ENCODE measurements at places on chromosomes 16 and 17. TPM values are rescaled to one million over a fixed set of nuclear protein-coding genes. Genes with fewer than 3 reads are reported as not detected.

Gene HSD17B1
- 0.94 TPM for total RNA-seq

Gene HS3ST3A1
- total RNA-seq = 7.6 TPM

Gene PPP1R9B
- total RNA-seq = 23.3 TPM

Gene INCA1
- total RNA-seq = not detected

GRCh38 chr16:12749076-12749475 is 54.6 kb downstream of the CPPED1 start:
- ATAC-seq = no peak

DNA sequence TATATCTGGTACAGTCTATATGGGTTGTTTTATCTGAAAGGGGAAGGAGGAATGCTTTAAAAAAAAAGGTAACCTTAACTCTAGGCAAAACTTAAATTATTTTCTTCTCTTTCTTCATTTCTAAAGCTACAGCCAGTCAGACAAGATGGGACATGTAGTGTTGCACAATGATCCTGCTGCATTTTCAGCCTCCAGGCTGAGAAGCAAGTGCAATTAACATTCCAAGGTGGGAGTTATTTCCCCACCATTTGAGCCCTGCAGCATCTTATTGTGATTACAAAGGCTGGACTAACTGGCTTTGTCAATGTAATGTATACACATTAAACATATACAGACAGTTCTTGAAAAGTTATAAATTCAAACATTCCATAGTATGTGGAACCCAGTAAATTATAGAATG is 22.6 kb upstream of the NF1 start:
- ATAC-seq = no peak

- no peak for ATAC-seq
Observed at GRCh38 chr17:69551212-69552010, 136.9 kb downstream of the MAP2K6 start.

GRCh38 chr17:28908640-28909167 is 5.8 kb upstream of the DHRS13 start:
- peak; percentile 75 for ATAC-seq

GRCh38 chr17:51006601-51007000 is 114.1 kb downstream of the SPAG9 start:
- ATAC-seq = no peak

GRCh38 chr17:35521150-35521549 is 16.3 kb downstream of the SLFN12L start:
- ATAC-seq = no peak

DNA sequence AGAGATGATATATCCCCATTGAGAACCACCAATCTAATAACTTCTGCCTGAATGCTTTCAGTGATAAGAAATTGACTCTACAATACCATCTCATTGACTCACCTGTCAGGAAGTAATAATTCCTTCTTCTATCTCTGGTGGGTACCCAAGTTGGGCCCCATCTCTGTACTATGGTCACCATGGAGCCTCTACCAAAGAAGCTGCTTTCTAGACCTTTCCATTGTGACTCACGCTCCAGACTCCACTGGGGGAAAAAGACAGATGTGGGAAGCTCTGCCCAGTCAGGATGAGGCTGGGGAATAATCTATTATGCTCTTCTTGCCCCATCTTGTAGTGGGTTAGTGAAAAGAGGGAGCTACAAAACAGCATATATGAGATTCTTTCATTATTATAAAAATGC is 100.4 kb downstream of the COPRS start:
- no peak for ATAC-seq

- no peak for ATAC-seq
Observed at GRCh38 chr16:64012166-64012565, 1109.7 kb downstream of the CDH11 start.

Data from gastroesophageal sphincter (tissue), 4 donors.